ENCODE measurements at places on chromosomes 11 and 22.
A peak's percentile ranks its signal among the peaks of the same experiment; 100 is the strongest.

GRCh38 chr11:57397394-57397990, 7.0 kb upstream of the PRG2 start:
- no peak for ATAC-seq

- ATAC-seq: no peak
These were observed 72.2 kb downstream of the PDHX start for GRCh38 chr11:34988294-34989255.

- no peak for ATAC-seq
These were observed 3.1 kb downstream of the CDC42EP1 start for GRCh38 chr22:37563153-37564081.

- ATAC-seq: no peak
These were observed 258.4 kb upstream of the TENM4 start for GRCh38 chr11:79699246-79699645.

GRCh38 chr11:114162719-114163123, 103.2 kb downstream of the ZBTB16 start:
- no peak for ATAC-seq

- ATAC-seq: no peak
These were observed 17.7 kb downstream of the CTNND1 start for GRCh38 chr11:57779276-57779675.

DNA sequence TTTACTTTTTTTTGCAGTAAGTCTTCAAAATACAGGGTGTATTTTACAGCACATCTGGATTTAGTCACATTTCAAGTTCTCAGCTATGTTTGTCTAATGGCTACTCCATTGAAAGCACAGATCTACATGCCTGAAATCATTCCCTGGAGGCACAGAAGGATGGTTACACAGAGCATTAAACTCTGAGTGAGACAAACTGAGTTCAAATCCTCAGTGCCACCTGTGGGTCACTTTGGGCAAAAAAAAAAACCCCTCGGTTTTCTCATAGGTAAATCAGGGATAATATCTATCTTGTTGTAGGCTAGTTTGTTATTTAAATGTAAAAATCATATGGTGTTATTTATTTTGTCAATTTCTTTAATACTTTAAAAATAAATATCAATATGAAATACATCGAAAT, 7.7 kb downstream of the ANKRD49 start:
- no peak for ATAC-seq

GRCh38 chr11:132962041-132962440, 570.3 kb downstream of the OPCML start:
- ATAC-seq: no peak

GRCh38 chr11:111795334-111795985, 29.3 kb upstream of the PPP2R1B start:
- ATAC-seq: no peak

DNA sequence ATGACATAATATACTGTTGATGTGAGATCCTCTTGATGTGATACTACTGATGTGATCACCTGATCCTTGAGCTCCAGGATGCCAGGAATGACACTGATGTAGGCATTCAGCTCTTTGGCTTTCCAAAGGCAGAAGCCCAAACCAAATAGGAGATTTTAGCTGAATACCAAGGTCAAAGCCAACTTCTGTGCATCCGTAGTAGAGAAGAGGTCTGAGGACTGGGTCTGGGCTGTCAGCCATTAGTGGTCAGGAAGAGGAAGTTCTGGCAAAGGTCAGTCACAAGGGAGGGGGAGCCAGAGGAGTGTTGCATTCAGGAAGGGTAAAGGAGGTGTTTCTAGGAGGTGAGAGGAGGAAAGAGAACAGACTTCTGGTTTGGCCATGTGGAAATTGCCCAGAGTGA, 53.4 kb upstream of the PARVG start:
- no peak for ATAC-seq

DNA sequence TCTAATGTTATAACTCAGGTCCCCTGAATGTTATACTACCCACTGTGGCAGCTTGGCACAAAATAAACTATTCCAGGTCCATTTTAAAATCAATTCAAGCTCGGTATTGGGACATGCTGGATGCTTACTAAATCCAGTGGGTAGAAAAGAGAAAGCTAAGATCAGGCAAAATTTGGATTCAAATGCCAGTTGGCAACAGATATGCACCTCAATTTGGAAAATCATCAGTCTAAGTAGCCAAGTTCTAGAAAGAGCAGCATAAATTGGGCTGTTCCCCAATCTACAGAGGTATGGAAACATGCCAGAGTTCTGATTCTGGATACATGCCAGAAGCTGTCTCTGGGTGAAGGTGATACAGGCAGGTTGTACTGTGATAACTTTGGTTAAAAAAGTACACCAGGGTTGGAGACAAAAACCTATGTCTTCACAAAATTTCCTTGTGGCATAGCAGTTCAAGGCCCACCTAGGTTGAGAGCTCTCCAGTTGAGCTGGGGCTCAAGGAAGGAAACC, 427.8 kb downstream of the LRRC4C start:
- ATAC-seq: no peak

- no peak for ATAC-seq
These were observed 5.2 kb downstream of the CYTH4 start for GRCh38 chr22:37287550-37287951.

- no peak for ATAC-seq
These were observed 2.9 kb upstream of the SHANK2 start for GRCh38 chr11:71255323-71255722.

DNA sequence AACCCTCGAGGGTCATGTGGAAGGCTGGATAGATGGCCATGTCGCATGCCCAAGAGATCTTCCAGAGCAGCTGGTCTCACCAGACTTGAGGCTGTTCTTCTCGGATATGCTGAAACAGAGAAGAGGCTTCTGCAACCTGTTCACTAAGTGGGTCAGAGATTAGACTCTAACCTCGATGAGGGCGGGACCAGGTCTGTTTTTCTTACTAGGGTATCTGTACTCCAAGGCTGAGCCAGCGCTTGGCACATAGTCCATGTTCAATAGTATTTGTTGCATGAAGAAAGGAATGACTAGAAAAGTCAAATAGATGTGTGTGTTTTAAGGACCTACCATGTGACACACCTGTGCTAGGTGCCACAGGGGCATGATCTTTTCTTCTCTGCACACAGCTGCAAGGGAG, 43.6 kb downstream of the ABTB2 start:
- ATAC-seq: no peak

- ATAC-seq: no peak
These were observed 32.4 kb upstream of the NAV2 start for GRCh38 chr11:19679952-19680828.

- no peak for ATAC-seq
These were observed 1180.8 kb downstream of the JRKL start for GRCh38 chr11:97570636-97571035.

- ATAC-seq: no peak
These were observed 82.3 kb downstream of the RCN1 start for GRCh38 chr11:32172848-32173834.

GRCh38 chr22:46290843-46291785, 5.6 kb upstream of the GTSE1 start:
- ATAC-seq: no peak

- peak; percentile 96 for ATAC-seq
These were observed 197.8 kb upstream of the SORL1-AS1 start for GRCh38 chr11:121650351-121651256.

DNA sequence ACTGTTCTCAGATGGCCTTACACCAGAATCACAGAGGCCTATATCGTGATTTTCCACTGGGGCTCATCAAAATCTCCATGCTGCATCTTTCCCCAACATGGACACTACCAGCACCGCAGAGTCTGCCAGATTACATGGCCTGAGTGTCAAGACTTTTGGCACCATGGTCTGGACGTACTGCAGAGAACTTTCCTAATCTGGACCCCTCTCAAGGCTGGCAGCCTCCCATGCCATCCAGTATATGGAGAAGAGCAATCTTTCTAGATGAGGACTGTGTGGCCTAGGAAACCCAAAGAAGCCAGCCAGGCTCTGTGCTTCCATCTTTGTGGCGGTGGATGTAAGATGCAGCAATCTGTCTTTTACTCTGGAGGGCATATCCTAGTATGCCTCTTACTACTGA, 139.2 kb downstream of the ADAMTS15 start:
- ATAC-seq: no peak

DNA sequence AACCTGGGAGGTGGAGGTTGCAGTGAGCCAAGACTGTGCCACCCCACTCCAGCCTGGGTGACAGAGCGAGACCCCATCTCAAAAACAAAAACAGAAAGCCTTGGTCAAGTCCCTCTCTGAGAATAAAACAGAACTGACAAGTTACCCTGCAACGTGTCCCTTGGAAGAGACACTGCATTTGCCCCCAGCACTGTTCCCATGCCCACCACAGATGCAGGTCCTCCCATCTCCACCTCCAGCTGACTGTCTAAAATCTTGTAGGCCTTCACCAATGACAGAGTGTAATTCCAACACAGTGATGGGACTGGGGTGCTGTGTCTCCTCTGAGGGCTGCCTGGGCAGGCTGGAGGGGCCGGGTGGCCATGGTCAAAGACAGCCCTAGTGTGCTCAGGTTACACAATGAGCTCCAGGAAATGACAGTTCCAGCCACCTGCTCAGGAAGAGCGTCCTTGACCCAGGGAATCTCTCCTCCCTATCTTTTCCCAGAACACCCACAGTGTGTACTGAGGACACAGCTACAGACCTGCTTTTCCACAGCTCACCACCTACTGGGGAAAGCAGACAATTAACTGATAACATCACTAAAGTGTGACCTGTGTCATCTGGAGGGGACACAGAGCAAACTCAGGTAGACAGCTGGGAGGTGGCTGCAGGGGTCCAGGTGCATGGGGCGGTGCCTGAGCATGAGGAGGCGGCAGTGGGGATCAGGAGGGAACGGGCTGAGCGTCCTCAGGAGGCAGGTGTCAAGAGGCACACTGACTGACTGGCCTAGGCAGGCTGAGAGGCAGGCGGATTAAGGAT, 56.4 kb downstream of the ARFGAP3 start:
- no peak for ATAC-seq

DNA sequence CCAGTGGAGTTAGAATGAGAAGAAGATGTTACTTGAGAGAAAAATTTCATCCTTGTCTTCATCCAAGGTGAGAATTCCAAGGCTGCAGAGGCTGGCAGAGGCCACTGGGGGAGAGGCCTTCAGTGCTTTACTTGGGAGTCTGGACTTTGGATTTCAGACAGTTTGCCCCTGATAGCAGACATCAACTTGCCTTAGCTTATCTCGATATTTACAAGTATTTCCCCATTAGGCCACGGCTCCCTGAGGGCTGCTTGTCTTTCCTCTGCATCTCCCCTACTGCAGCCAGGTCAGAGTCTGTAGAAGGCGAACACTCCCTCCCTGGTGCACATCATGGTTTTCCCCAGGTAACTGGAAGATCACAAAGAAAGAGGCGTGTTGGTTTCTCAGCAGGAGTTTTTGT, 29.9 kb upstream of the BSX start:
- ATAC-seq: no peak

DNA sequence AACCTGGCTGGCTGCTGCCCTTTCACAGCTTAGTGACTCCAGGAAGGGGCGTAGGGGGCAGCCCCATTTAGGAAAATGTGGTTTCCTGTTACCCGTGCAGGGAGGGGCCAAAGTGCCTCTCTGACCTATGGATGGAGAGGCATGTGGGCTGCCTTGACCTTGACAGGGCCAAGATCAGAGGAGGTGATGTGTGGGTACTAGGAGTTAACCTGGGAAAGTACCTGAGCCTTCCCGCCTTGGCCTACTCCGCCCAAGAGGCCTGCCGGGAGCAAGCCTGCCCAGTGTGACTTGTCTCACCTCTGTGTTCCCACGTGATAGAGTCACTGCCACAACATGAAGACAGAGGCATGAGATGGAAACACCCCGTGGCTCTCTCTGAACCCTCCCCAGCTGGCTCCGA, 33.4 kb downstream of the GRAMD4 start:
- peak; percentile 46 for ATAC-seq

GRCh38 chr11:84322211-84322610, 1036.0 kb upstream of the CCDC90B start:
- ATAC-seq: no peak

DNA sequence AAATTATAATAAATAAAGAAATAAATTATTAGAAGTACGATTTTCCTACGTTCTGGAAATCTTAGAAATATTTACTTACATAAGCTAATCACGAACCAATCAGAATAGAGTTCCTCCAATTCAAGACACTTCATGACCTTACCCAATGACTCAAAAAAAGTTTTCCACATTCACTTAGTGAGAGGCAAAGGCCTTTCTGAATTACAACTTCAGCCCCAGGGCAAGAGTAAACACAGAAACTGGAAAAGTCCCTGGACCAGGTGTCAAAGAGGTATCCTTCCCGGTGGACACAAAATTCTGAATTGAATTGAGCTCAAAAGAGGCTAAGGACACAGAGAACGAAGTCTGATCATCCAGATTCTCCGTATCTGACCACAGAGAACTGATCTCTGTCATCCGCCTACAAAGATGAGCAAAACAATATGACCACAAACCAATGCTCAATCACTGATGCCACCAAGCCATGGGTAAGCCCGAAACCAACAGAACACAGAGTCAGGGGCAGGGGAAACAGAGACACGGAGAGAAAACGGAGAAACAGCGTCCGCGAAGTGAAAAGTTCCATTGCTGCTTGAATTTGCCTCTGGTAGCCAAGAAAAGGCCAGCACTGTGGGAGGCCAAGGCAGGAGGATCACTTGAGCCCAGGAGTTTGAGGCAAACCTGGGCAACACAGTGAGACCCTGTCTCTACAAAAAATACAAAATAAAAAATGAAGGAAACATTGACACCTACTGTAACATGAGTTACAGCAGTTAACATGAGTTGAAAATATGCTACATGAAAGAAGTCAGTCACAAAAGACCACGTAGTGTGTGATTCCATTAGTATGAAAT, 6.8 kb downstream of the BID start:
- peak; percentile 98 for ATAC-seq

DNA sequence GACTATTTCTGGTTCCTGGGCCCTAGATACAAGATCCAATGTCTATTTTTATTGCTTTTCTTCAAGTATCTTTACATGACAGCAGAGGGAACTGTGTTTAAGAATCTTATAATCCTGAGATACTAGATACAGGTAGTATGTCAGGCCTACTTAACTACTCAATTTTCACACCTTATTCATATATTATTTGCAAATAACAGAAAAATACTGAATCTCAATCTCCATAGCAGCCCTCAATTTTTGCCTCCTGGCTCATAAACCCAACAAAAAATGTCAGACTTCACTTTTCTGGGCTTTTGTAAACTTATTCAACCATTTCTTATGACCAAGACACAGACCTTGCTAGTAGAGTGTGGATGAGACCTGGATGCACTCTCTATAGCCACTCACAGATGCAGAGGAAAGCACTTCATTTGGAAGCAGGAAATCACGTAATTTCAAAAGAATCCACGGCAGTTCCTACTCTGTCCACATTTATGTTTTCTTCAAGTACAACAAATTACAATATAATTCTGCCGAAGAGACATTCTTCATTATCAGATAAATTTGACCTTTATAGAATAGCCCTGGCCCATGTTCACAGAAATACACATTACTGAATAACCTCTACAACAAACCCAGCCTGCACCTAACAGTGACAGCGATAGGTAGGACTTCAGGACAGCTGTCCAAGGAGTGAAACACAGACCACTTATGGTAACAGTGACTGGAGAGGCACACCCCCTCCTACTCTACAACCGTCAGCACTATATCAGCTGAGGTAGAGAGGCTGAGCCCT, 62.0 kb upstream of the YPEL1 start:
- ATAC-seq: no peak

- no peak for ATAC-seq
These were observed 115.9 kb upstream of the CRYBB3 start for GRCh38 chr22:25083807-25084200.
